ENCODE measurements at places on chromosomes 5 and 9.

DNA sequence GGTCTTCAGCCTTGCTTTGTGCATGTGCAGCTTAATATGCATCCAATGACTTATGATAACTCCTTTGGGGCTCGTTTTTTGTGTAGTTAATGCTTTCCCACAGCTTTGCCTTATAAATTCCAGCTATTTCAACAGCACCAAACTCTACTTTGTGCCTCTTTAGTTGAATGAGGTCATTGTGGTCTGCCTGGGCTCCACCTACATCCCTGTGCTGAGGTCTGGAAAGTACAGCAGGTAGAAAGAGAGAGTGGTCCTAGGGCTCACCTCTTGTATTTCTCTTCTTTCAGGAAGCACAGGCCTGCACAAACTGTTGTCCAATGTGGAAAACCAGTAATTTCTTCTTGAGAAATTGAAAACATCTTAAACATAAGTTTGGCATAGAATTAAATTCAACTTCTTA is 167.2 kb downstream of the XRCC4 start:
- DNase-seq, result no peak

- no peak for DNase-seq
Observed at GRCh38 chr9:96420468-96421219, 2.5 kb upstream of the ZNF367 start.

DNA sequence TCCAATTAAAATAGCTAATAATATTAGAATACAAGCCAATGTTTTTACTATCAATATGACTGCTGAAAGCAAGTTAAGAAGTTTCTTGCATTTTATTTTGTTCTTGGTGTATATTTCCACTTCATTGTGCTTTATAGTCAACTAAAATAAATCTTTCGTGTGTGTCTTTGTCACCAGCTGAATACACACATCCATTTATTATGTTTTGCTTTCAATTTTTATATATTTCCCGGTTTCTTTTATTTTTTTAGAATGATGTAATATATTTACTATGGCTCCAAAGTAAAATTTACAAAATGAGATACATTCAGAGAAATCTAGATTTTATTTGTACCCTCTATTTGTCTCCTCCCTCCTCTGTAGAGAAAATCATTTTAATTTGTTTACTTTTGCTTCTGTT is 495.9 kb upstream of the PAPPA start:
- DNase-seq, result no peak

DNA sequence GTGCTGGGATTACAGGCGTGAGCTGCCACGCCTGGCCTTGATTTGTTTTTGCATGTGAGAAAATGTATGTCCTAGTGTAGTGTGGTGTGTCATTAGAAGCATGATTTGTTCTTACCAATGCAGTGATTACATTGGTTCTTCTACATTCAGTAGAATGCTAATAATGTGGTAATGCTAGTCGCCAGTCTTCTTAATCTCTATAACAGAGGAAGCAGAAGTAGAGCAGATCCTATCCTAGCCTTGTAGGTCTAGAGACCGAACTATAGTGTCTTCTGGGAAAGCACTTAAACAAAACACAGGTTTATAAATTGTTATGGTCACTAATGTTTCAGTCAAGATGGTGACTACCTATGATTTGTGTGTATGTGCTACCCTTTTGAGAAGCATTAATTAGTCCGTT is 197.5 kb upstream of the DMRT1 start:
- no peak for DNase-seq

- no peak for DNase-seq
Observed at GRCh38 chr5:54845567-54845941, 139.8 kb downstream of the ESM1 start.

DNA sequence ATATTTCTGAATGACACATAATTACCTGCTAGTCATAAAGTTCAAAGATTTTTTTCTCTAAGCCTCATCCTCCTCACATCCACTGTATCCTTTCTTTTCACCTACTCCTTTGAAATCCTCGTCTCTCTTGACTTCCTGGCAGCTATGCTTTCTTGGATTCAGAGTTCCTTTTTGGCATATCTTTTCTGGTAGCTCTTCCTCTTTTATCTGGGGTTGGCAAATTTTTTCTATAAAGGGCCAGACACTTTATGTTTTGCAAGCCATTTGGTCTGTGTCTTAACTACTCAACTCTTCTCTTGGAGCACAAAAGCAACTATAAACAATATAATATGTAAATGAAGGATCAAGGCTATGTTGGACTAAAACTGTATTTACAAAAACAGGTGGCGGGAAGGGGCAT is 197.5 kb downstream of the KIAA0825 start:
- no peak for DNase-seq

Data from activated naive CD4-positive, alpha-beta T cell (primary cell).